Stimulated activated CD4-positive, alpha-beta T cell treated with anti-CD3 and anti-CD28 coated beads, Interleukin-12 subunit alpha, Interleukin-12 subunit beta, amount 100 ng/mL, for 24 hours (primary cell): ENCODE measurements at places on chromosomes 13 and 19.

DNA sequence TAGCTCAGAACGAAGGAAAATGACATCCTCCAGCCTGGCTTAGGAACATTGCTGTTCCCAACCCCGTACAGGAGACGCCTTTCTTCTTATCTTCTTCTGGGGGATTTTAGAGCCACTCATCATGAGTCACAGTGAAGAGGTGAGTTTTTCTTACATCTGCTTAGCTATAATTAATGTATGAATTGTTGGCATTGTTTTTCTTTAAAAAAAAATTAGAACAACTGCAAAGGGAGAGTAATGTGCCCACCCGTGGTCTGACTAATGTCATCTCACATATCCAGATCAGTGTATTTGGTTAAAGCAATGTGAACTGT lies 310.6 kb upstream of the TSHZ3 start:
- no peak for DNase-seq

DNA sequence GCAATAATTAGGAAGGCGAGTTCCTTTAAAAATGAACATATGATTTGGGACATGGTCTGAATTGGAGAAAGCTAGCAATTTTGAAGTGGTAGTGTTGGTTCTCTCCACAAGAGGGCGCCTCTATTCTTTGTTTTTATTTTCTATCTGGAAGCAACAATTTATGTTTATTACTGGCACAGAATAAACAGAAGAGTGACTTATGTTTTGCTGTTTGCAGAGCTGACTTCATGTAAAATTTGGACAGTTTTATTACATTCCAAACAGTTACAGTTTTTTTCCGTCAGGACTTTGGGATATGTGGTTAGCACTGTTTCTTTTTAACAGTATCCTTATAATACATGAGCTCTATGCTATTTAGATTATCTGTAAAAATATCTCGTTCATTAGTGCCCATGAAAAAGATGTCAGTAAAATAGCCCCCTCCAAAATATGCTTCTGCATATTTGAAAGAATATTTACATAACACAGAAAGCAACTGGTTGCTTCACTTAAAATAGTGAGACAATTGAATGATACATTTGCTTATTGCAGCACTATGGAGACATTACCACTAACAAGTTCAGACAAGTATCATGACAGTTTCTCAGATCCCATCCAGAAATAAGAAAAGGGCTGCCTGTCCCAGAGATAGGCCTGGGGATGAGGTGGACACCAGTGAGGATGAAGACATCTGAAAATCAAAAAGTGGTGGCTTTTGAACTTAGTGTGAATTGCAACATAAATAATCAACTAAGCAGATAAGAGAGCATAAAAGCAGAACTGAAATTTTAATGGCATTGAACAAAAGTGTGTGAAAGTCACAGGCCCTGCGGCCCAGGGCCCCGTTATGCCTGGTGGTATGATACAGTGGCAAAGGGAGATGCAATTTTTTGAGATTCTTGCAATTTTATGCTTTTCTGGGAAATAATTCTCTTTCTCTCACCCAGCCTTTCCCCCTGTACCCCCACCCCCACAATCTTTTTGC lies 32.3 kb upstream of the FGF9 start:
- peak; percentile 7 for DNase-seq

GRCh38 chr13:66530686-66531085 lies 699.5 kb downstream of the PCDH9 start:
- DNase-seq: no peak

DNA sequence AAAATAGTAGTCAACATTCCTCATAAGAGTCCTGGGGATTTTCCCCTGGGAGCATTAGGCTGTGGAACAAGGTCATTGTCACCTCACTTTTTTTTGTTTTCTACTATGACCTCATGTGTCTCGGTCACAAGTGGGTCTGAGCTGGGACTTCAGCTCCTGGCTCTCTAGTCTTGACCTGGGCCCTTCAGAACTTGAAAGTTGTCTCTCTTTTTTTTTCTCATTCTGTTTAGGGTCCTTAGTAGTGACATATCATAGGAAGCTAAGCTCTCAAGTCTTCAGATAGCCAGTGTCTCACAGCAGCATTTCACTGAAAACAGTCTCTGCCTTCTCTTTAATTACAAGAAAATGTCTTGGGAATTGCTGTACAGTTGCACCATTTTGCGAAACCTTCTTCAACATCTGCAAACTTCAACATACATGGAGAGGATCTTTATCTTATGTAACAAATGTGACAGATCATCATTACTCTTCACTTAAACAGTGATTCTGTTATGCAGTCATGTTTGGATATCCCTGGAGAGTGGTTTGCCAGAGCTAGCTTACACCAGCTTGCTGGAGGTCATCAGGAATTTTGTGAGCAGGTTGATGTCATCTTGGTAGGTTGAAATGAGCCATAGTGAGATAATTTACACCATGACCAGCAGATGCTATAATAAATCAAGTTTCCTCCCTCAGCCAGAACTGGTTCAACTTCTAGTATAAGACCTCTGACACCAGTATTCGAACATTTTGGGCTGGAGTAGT lies 131.5 kb downstream of the GPC5 start:
- no peak for DNase-seq

GRCh38 chr19:33419788-33420130 lies 46.2 kb downstream of the CEBPG start:
- DNase-seq: no peak

DNA sequence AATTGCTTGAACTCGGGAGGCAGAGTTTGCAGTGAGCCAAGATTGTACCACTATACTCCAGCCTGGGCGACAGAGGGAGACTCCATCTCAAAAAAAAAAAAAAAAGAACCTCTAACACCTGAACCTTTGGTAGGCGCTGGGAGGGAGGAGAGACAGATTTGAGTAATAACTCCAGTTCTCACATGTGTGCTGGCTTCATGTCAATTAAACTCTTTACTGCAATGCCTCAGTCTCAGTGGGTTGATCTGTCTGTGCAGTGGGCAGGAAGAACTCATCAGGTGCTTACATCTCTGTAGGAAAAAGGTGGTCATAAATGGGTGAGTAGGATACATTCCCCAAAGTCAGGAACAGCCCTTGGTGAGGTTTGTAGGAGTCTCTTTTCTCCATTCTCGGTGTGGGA lies 85.1 kb upstream of the ABCC4 start:
- no peak for DNase-seq

DNA sequence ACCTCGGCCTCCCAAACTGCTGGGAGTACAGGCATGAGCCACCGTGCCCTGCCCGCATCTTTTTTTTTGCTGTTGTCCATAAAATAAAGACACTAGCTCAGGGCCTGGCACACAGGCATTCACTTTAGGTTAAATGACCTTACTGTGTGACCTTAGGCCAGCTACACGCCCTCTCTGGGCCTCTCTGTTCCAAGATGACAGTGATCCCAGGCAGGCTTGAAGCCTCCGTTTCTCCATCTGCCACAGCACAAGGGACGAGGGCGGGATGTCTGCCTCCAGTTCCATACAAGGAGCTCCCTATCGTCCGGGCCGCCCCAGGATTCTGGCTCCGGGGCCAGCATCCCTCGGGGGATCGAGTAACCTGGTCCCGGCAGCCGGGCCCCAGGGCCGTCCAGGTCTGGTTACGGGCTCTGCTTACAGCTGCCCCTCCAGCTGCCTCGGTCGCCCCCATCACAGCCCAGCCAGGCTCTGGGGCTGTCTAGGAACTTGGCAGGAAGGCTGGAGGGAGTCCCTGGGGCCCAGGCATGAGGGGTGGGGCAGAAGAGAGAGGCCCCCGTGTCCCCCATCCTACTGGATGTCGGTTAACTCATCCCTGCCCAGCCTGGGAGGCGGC lies 11.9 kb upstream of the SEMA6B start:
- DNase-seq: no peak

- no peak for DNase-seq
Observed at GRCh38 chr19:58374200-58374599, 6.6 kb downstream of the ZNF837 start.

DNA sequence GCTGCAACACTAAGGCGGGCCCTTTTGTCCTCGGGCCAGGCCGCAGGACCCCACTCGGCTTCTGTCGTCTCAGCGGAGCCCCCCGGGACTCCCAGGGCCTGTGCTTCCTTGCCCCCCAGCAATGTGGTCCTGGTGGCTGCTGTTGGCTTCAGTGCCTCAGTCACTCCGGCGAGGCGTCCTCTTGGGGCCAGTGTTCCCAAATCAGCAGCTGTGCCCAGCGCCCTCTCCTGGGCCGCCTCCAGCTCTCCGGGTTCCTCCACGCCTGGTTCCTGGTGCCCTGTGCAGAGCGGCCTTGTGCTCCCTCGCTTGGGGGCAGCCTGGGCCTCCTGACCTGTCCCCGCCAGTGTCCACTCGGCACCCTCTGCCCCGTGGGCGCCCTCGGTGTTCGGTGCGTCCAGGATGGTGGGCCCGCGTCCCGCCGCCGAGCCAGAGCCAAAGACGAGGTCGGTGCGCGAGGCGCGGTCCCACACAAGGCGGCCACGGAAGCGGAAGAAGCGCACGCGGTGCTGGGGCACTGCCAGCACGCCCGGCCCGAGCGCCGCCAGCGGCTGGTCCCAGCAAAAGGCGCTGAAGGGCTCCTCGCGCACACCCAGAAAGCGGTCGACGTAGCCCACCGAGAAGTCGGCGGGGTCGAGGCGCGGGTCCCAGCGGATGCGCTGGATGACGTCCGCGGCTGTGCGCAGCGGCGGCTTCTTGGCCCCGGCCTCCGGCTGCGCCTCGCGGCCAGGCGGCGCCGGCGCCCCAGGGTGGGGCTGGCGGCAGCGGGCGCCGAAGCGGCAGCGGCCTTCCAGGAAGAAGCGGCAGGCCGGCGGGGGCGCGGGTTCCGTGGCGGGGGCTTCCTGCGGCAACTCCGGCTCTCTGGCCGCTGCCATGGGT lies 685 bp downstream of the LENG9 start:
- DNase-seq: peak; percentile 46

DNA sequence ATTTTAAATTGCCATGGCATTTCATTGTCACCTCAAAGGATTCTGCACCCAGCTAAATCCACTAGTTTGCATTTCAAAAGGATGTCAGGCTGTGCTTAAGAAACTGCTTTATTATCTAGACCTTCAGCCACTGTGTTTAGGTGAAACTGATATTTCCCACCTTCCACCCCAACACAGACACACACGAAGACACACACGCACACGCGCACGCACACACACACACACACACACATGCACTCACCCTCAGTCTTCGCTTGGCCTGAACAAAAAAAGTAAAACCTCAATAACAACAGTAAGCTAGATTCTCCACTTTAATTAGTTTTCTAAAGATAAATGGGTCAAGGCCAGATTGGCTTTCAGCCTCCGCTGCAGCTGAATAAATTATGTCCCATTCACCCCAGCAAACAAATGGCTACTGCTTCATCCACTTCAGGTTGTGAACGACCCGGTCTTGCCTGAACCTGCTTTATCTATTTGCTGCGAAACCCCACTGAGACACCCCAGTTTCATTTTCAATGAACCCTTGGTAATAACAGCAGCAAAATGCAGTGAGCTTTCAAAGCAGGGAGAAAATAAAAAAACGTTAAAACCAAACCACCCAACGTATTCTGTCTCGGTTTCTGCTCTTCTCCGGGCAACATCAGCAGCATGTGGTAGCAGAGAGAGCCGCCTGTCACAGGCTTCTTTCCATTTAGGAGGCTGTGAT lies 166.8 kb downstream of the DCT start:
- DNase-seq: no peak

GRCh38 chr19:27993619-27994570 lies 1219.1 kb downstream of the UQCRFS1 start:
- no peak for DNase-seq

DNA sequence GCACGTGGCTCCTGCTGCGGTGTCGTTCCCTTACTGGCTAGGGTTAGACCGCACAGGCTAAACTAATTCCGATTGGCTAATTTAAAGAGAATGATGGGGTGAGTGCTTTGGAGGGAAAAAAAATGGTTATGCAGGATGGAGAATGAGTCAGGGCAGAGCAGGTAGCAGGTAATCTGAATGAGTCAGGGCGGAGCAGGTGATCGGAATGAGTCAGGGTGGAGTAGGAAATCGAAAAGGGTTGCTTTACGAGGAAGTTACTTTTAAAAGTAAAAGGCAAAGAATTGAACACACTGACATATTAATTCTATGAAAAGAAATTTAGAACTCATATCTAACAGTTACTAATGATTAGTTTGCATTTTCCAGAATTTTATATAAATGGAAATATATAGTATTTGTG lies 335.5 kb downstream of the FOXO1 start:
- DNase-seq: no peak

DNA sequence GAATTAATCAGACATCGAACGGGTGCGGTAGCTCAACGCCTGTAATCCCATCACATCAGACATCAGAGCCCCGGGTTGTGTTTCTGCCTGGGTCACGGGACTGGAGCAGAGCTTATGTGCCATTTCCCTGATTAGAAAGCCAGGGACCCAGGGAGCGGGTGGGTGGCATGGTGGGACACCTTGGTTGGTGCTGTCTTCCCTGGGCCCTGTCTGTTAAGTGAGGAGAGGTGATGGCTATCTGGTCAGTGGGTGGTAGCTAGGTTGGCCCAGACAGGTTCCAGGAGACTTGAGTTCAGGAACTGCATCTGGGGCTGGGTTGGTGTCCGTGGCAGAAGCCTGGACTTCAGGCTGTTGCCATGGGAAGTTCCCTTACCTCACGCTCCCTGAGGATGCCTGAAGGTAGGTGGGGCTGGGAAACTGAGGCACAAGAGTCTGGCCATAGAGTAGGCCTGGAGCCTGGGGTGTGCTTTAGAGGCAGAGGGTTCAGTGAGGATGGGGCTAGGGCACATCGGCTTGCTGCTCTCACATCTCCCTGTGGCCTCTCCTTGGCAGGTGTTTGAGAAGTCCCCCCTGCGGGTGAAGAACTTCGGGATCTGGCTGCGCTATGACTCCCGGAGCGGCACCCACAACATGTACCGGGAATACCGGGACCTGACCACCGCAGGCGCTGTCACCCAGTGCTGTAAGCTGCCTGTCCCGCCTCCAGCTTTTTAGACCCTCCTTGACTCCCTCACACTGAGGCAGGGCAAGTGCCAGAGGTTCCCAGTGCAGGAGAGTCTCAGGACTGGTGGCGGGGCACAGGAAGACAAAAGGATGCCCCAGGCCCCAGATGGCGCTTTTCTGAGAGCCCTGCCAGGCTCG lies 2.1 kb downstream of the RPL18A start:
- no peak for DNase-seq

GRCh38 chr19:35117799-35118198 lies 2.2 kb downstream of the FXYD3 start:
- no peak for DNase-seq

DNA sequence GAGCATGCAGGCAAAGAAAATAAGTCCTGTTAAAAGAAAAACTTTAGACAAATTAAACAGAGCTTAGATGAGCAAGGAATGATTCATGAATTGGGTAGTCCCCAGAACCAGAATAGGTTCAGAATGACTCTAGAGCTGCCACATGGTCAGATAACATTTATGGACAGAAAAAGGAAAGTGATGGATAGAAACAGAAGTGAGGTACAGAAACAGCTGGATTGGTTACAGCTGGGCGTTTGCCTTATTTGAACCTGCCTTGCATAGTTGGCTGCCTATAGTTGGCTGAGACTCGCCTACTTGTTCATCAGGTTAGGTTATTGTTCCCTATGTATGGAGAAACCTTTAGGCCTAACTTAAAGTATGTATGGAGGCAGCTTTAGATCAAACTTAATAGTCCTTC lies 35.4 kb downstream of the WDFY2 start:
- DNase-seq: no peak

DNA sequence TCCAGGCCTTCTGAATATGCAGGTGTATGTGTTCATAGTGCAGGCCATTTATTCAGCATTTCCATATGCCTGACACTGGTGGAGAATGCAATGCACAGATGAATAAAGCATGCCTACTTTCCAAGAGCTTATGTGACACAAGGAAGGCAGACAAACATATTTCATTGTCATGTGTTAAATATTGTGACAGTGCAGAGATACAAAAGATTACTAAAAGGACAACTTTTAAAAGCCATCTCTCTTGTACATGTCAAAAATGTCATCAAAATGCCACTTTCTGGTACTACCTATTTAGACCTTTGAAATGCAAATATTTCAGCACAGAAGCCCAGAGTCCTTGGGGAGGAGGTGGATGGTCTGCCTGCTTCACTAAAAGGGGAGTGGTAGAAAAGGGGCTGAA lies 254.5 kb downstream of the FGF14 start:
- DNase-seq: no peak
